ENCODE measurements at places on chromosomes 13 and 19.

- DNase-seq, result no peak
These were observed 724.9 kb upstream of the MIR17HG start for GRCh38 chr13:90622541-90622940.

- peak; percentile 52 for DNase-seq
These were observed 411.2 kb downstream of the KCTD12 start for GRCh38 chr13:76474966-76475365.

DNA sequence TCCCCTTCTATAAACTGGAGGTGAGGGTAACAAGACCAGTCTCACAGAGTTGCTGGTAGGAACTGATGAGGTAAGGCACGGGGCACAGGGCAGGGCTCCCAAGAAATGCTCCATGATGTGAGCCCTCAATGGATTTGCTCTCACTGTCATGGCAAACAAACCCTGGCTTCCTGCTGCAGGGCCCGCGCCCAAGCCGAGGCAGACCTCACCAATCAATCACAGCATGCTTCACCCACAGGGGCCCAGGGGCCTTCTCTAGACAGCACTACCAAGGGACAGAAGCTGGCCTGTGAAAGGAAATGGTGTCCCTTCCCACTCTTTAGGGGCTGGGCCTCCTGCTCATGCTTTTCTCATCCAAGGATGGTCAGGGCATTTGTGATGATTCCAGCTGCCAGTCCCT, 25.9 kb upstream of the PLA2G4C start:
- no peak for DNase-seq

DNA sequence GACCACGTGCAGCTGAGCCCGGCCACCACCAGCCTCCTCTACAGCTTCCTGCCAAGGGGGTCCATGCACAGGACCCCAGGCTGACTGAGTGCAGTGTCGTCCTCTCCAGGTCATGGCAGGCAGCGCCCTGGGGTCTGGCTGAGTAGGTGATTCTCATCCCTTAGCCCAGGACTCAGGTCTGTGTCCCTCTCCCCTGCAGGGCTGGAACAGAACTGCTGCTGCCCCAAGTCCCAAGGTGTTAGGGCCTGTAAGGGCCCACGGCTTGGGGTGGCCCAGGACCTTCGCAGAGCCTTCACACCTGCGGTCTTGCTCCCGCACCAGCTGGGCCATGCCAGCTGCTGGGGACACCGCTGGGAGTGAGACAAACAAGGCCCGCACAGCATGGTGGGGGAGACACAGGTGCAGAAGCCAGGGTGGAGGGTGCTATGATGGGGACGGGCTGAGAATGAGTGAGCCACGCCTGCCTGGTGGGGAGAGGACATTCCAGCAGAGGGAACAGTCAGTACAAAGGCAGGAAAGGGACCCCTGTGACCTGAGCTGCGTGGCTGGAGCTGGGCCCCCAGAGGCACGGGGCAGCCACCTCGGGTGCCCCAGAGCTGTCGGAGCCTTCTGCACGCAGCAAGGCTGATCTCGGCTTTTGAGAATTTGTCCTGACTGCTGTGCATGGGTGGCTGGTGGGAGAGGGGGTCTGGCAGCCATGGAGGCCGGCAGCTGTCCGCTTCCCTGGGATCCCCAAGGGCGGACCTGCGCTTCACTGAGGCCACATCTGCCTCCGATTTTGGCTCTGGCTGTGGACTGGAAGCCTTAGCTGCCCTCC, 11.9 kb downstream of the PLEKHF1 start:
- DNase-seq, result no peak

DNA sequence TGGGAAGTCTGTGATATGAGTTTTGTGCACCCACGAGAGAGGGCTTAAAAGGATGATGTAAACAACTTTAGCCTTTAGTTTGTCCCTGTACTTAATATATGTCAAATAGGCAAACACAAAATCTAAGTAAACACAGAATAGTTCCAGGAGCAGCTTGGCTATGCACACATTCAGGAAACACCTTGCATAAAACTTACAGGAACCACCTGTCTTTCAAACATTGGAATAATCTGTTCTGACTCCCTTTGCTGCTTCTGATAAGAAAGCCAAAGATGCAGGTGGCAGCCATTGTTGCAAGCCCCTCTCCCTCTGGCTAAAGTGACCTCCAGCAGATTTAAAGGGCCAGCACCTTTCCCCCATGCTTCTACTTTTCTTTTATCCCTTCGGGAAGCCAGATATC, 4.7 kb downstream of the EEF1AKMT1 start:
- no peak for DNase-seq

DNA sequence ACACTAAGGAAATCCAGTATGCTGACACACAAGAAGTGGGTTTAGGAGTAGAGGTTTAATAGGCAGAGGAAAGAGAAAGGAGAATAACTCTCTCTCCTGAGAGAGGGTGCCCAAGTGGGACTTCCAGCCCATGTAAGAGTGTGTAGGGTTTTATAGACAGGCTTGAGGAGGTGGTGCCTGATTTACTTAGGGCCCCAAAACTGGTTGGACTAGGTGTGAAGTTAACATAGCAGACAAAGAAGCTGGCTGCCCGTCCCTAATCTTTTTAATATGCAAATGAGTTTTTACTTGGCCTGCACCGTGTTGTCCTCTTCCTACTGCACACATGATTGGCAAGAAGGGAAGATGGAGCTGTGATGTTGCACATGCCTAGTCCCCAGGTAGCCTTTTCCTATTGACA, 752.5 kb upstream of the SLITRK5 start:
- no peak for DNase-seq

- peak; percentile 22 for DNase-seq
These were observed 8.9 kb upstream of the TMEM160 start for GRCh38 chr19:47057328-47057727.

- no peak for DNase-seq
These were observed 9.2 kb downstream of the SCAF1 start for GRCh38 chr19:49651029-49651819.

DNA sequence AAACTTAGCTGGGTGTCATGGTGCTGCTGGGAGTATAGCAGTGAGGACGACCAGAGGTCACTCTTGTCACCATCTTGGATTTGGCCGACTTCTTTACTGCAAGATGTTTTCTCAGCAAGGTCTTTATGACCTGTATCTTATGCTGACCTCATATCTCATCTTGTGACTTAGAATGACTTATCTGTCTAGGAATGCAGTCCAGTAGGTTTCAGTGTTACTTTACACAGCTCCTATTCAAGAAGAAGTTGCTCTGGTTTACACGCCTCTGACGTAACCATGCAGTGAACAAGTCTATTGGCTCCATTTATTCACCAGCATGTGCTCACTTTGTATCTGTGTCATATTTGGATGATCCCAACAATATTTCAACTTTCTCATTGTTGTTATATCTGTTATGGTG, 26.7 kb downstream of the ZNF850 start:
- no peak for DNase-seq

DNA sequence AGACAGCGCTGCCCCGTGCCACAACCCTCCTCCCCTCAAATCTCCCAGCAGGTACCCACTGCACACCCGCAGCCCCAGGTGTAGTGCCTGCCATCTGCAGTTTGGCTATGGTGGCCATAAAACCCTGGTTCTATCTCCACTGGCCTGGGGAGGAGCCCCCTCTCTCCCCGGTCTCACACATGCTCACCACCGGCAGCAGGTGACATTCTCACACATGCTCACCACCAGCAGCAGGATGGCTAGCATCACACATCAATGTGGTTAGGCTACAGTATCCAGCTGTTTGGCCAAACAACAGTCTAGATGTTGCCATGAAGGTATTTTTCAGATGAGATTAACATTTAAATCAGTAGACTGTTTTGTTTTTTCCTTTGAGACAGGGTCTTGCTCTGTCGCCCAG, 31.1 kb downstream of the ELL start:
- DNase-seq, result no peak

- no peak for DNase-seq
These were observed 72.4 kb downstream of the KDM4B start for GRCh38 chr19:5041168-5041912.

- DNase-seq, result no peak
These were observed 69.6 kb downstream of the ACSBG2 start for GRCh38 chr19:6204866-6205723.

DNA sequence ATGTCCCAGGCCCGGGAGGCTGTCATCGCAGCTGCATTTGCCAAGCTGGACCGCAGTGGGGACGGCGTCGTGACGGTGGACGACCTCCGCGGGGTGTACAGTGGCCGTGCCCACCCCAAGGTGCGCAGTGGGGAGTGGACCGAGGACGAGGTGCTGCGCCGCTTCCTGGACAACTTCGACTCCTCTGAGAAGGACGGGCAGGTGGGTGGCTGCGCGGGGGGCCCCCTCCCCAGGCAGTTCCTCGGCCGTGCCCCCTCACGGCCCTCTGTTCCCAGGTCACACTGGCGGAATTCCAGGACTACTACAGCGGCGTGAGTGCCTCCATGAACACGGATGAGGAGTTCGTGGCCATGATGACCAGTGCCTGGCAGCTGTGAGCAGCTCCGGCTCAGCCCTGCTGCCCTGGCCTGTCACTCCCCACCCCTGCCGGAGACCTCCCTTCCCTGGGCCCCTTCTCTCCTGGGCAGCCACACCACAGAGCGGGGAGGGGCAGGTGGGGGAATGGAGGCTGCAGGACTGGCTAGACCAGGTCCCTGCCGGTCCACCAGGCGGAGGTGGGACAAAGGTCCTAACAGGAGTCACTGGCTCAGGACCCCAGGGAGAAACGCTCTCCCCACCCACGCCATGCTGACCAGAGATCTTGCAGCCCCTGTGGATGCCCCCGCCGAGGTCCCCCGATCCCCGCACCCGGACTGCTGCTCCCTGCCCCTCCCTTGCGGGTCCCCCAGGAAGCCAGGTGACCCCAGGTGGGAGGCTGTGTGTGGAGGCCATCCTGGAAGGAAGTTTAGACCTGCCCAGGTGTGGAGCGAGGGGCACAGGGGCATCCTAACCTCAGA, 1.1 kb downstream of the CAPS start:
- DNase-seq, result no peak

GRCh38 chr19:246551-246950, 44.7 kb downstream of the PLPP2 start:
- DNase-seq, result no peak

DNA sequence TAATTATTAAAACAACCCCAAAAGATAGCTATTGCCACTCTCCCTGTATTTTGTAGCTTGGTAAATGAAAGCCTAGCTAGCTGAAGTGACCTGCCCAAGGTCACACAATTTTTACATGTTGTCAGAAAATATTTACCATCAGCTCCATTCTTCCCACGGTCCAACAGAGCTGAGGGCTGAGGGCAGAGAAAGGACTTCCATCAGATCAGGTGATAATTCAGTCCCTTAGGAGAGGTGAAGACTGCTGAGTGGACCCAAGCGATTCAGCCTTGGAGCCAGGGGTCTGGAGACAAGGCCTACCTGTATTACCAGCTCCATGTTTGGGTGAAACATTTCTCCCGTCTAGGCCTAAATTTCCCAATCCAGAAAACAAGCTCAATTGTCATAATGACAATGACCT, 149.5 kb upstream of the TSHZ3 start:
- DNase-seq, result no peak

DNA sequence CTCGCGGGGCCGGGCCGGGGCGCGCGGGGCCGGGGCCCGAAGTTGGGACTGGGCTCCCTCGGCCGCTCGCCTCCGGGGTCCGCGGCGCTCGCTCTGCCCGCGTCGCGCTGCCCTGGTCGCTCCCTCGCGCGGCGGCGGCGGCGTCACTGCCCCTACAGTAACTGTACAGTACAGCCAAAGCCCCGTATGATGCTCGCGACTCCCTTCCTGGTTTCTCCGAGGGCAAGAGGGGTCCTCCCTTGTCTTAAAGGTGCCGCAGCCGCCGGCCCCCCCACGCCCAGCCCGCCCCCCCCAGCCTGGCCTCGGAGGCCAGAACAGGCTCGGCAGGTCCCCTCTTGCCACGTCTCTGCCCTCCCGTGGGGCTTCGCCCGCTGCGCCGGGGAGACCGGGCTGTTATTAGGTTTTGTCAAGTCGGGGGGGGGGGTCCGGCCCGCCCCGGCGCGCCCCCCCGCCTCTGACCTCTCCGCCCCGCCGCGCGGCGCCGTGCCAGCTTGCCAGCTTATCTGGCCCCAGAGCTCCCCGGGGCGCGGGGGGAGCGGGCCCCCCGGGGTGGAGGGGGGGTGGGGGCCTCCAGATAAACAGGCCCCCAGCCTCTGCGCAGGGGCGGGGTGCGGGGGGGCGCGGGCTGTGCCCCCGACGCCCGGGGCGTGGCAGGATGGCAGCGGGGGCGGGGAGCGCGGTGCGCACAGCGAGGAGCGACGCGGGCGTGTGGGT, at the start of gene ZBTB7A:
TSS of gene ZBTB7A (minus strand) at position 218 of the 714 bp plus-strand sequence. CDS start 11,667 bp downstream, outside the sequence.
- peak; percentile 81 for DNase-seq

- DNase-seq, result peak; percentile 3
These were observed 2526.7 kb upstream of the PCDH20 start for GRCh38 chr13:63942372-63942771.

- no peak for DNase-seq
These were observed 145.2 kb downstream of the RXFP2 start for GRCh38 chr13:31884556-31884955.

DNA sequence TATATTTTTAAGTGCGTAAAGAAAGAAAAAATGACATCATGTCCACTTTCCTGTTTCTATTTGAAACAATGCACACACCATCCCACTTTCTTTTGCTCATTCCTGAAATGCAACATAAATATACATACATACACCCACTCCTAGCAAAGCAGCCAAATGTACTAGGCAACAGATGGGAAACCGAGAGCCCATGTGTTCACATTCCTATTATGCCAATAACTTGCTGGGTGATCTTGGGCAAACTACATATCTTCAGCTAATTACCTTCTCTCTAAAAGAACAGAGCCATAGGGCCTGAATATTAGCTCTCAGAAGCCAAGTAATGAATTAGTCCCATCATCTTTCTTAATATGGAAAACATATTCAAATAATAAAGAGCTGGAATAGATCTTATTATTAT, 610.6 kb upstream of the ATXN8OS start:
- no peak for DNase-seq

DNA sequence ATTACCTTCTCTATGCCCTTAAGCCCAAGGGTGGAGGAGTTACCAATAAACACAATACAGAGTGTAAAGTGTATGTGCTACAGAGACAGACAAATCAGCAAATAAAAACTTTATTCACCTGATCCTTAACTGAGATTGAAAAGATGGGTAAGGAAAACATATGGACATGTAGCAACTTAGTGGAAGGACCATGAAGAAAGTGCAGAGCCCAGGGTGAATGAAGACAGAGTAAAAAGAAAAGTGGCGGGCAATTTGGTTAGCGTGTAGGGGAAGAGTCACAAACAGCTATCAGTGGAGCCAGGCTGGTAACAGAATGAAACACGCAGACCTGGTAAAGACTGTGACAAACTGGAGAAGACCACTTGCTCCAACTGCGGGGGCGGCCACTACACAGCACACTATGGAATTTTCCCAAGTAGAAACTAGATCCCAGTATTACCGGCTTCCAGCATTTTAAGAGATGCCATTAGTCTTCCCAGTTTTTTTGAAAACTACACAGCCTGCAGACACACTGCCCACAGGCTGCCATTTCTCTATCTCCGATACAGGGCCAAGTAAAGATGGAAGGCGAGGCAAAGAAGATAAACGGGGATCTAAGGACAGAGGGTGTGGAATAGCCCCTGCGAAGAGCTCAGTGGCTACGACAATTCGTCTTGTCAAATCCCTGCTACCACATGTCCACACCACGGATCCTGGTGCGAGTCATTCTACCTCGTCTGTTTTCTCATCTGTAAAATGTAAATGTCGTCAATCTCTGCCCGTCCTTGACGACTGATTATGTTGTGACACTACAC, 1.2 kb downstream of the UQCRFS1 start:
- peak; percentile 17 for DNase-seq

DNA sequence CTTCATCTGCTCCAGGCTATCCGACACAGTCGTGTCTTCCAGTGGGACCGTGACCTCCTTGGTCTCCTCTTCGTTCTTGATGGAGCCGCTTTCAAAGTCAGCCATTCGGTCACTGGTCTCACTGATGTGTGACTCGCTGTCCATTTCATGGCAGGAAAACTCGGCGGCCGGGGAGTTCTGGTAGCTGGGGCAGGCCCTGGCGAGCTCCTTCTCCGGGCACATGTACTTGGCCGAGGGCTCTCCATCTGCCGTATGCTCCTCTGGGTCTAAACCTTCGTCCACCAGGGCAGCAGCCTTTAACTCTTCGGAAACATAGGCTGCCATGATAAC, 69.8 kb downstream of the TSHZ3 start:
- no peak for DNase-seq

Data from fibroblast of skin of right biceps (primary cell).